ENCODE measurements at places on chromosomes 12 and 14. TPM values are rescaled to one million over a fixed set of nuclear protein-coding genes. Genes with fewer than 3 reads are reported as not detected.

GRCh38 chr12:116299064-116299463 is 21.6 kb upstream of the MED13L start:
- DNase-seq = no peak

- no peak for DNase-seq
Measured at GRCh38 chr12:34405286-34406227, 383.3 kb downstream of the ALG10 start.

- no peak for DNase-seq
Measured at GRCh38 chr12:78584695-78585094, 279.9 kb upstream of the SYT1 start.

DNA sequence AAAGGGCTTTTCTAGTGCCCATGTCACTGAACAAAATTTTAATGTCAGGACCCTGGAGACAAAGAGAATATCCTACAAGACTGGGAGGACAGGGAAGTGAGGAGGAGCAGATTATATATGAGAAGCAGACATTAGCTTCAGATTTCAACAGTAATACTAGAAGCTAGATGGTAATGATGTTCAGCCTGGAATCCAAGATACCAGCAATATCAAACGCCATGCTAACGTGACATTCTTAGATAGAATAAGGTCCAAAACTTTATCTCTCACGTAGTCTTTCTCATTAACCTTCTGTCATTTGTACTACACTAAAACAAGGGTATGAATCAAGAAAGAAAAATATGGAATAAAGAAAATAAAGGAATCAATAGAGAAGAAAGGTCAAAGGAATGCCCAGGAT is 18.7 kb downstream of the SOS2 start:
- DNase-seq = no peak

- no peak for DNase-seq
Measured at GRCh38 chr12:124423761-124424515, 129.0 kb downstream of the RFLNA start.

- no peak for DNase-seq
Measured at GRCh38 chr14:53002576-53002975, 51.7 kb upstream of the FERMT2 start.

DNA sequence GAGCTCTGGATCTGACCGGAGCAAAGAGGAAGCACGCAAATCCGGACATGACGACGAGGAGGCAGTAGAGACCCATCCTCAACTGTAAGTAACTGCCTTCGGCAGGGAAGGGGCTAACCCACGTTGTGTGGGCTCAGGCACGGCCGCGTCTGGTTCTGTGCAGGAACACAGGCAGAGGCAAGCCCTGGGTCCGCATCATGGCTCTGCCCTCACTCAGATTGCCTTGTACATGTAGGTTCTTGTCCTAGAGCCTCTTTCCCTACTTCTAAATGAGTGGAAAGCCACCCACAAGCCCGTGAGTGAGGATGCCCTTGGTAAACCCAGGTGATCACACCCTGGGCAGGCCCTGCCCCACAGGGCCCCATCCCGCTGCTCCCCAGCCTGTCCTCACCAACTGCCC is 8.9 kb upstream of the RPLP0 start:
- DNase-seq = no peak

DNA sequence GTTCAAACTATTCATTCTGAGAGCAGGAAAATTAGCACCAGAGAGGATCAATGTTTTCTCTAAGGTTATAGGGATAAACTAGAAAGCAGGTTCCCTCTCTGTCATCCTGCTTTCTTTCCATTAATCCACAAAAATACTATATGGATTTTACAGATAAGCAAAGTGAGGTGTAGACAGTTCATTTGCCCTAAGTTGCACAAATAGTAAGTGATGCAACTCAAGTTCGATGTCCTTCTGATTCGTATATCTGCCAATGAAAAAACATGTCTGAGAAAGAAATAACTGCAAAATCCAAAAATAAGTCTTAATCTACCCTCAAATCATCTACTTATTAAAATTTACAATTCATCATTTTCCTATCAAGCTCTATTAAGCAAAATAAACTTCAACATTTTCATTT is 254.6 kb upstream of the USP15 start:
- DNase-seq = no peak

- DNase-seq = no peak
Measured at GRCh38 chr14:59407246-59408010, 57.8 kb downstream of the GPR135 start.

- no peak for DNase-seq
Measured at GRCh38 chr12:49599961-49600360, 5.5 kb downstream of the FAM186B start.

- DNase-seq = no peak
Measured at GRCh38 chr12:77218278-77218677, 152.9 kb upstream of the E2F7 start.

GRCh38 chr14:89933002-89933401 is 21.5 kb downstream of the EFCAB11 start:
- DNase-seq = no peak

TGFB3 gene
- 69.4 TPM for total RNA-seq

PABPN1 gene
- total RNA-seq = 55.6 TPM

LBHD2 gene
- total RNA-seq = not detected

SERPINA10 gene
- not detected for total RNA-seq

EID3 gene
- total RNA-seq = 3.8 TPM

SERPINA5 gene
- total RNA-seq = not detected
